ENCODE measurements at places on chromosomes 1 and 21.

DNA sequence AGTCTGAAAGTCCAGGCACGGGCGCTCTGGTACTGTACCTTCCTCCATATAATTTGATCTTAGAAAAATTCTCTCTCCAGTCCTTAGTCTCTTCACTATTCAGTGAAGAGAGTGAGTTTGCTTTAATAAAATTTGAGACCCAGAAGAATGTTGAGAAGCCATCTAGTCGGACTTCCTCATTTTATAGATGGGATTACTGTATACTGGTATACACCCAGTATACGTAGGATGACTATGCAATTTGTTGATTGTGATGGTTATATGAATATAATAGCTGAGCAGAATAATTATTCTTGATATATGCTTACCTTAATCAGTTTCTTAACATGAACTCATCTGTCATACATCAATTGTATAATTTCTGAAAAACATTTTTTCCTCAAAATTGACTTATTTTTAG lies 328.0 kb upstream of the B3GALT2 start:
- DNase-seq = no peak

DNA sequence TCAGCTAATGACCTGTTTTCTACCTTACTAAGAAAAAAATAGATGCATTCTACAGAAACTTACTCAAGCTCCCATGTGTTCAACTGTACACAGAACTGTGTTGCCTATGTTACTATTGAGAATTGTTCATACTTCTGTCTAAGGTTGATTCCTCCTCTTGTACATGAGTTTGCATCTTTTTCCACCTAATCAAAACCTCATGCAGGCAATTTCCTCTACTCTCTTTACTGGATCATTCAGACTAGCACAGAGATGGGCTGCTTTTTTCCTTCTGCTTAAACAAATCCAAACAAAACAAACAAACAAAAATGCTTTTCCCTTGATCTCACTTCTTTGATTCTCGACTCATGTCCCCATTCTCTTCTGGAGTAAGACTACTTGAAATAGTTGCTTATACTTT lies 58.8 kb upstream of the PTGFR start:
- no peak for DNase-seq

- no peak for DNase-seq
Measured at GRCh38 chr1:2943686-2944260, 77.5 kb upstream of the ACTRT2 start.

GRCh38 chr1:168134642-168135041 lies 2.1 kb downstream of the GPR161 start:
- DNase-seq = no peak

DNA sequence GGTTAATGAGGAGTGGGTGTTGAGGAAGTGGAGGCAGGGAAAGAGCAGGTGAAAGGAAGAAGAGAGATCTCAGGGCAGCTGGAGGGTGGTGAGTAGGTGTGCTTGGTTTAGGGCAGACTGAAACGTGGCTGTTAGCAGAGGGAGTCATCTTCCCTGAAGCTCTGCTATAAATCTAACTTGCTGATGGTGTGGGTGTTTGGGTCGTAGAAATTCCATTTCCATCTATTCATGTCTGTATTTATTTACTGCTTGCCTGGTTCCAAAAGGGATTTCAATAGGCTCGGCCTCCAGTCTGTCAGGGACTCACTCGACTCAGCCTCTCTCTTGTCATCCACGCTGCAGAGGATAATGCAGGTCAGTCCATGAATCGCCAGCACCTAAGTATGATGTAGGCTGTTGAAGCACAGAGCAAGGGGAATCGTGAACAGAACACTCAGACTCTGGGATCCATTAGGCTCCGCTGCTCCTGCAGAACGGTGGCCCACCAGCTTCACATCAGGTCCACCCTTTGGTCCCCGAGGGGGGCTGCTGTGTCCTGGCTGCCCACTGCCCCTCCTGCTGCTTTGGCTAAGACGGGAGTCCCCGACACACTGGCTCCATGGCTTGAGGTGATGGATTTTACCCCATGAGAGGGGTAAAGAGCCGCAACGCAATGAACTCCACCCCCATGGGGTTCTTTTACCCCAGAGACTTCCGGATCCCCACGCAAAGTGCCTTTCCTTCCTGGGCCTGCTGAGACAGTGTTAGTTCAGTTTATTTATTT lies 156.2 kb downstream of the RHOU start:
- no peak for DNase-seq

GRCh38 chr1:81174052-81174451 lies 626.7 kb upstream of the ADGRL2 start:
- no peak for DNase-seq
